EH (cell line): ENCODE measurements at places on chromosomes 1 and 21.

- peak; percentile 63 for DNase-seq
Observed at GRCh38 chr1:110647254-110647891, 27.4 kb downstream of the KCNA3 start.

DNA sequence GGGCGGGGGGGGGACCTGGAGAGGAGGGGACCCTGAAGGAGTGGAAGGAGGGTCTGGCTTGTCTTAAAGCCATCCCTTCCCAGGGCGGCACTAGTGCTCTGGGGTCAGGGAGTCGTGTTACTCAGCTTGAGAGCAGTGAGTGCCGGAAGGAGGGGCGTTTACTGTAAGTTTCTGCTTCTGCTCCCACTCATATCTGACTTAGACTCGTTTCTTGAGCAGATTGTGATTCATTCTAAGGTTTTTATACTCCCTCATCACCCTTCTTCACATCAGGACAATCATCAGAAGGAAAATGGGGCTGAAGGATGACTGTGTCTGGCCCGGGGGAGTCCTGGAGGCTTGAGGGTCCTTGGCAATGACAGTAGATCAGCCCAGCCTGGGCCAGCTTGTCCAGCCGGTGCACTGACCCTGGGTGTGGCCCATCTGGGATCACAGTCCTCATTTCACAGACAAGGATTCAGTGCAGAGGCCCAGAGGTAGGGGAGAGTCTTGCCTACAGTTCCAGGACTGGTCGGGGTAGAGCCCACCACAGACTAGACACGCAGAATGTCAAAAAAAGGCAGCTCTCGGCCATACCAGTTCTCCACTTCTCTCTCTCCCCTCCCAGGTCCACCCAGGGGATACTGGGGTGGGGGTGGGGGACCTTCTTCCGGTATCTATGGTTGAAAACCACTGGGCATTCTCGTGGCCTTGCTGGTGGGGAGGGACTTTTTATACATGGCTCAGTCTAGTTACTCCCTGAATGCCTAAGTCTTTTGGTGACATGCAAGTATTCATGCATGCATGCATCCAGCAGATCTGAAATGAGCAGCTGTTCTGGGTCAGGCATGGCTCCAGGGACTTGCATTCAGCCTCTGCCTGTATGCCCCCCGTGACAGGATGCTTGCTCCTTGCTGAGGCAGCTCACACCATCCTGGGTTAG lies 5.1 kb downstream of the TNFRSF8 start:
- DNase-seq, result peak; percentile 73

GRCh38 chr21:42861311-42861847 lies 18.0 kb downstream of the WDR4 start:
- DNase-seq, result no peak

DNA sequence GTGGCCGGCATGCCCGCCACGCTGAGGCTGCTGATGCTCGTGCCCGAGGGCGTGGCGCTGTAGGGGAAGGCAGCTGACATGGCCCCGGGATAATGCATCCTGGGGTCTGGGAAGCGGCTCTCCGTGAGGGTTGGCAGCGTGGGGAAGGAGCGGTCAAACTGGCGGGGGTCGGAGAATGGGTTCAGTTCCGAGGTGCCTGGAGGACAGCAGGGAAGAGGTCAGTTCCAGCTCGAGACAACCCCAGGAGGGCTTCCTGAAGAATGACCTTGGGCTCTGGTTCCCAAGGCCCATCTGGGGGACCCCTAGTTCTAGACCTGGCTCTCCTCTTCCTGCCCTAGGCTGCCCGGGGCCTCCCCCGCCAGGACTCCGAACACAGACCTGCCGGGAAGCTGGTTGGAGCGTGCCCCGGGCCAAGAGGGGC lies 27.6 kb downstream of the RUNX3 start:
- DNase-seq, result no peak

GRCh38 chr1:85245891-85246290 lies 13.6 kb downstream of the C1orf52 start:
- DNase-seq, result no peak

DNA sequence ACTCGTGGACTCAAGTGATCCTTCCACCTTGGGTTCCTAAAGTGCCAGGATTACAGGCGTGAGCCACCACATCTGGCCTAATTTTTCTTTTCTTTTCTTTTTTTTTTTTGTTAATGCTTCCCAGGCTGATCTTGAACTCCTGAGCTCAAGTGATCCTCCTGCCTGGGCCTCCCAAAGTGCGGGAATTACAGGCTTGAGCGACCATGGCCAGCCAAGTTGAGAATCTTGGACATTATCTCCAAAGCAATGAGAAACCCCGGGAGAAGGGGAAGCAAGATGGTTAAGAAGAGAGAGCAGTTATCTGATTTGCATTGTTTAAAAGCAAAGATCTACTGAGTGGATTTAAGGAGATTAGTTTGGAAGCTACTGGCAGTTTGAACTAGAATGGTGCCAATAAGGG lies 9.1 kb downstream of the HIPK1 start:
- DNase-seq, result no peak

DNA sequence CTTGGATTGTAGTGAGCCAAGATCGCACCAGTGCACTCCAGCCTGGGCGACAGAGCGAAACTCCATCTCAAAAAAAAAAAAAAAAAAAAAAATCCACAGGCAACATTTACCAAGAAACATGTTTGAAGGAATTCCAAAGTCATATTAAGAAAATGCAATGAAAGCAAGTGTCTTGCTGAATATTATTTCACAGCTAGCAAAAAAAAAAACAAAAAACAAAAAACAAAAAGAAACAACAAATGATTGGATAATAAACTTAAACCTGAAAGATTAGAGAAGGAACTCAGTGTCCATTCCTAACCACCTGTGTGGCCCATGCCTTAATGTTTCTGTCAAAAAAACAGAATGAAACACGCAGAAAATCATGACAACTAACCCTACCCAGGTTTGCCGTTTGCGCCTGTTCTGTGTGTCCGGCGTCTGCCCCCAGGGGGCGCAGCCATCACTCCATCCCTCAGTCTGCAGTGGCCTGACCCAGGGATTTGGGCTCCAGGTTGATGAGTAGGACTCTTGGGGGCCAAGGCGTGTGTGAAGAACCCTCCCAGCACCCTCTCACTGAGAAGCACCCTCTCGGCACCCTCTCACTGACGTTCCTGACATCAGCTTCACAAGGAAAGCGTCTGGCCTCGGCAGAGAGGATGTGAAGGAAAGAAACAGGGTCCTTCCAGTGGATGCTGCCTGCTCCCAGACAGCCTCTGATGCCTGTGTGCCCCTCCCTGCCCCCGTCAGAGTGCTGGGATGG lies 19.2 kb upstream of the PTTG1IP start:
- DNase-seq, result peak; percentile 45

GRCh38 chr1:210635108-210635507 lies 306.4 kb downstream of the HHAT start:
- DNase-seq, result no peak
